Fibroblast of skin of scalp (primary cell): ENCODE measurements at places on chromosomes 12 and 14.

- no peak for DNase-seq
These were observed 173.6 kb upstream of the MGAT4C start for GRCh38 chr12:86429824-86430223.

GRCh38 chr14:71206123-71206522, 298.9 kb downstream of the PCNX1 start:
- DNase-seq: no peak

DNA sequence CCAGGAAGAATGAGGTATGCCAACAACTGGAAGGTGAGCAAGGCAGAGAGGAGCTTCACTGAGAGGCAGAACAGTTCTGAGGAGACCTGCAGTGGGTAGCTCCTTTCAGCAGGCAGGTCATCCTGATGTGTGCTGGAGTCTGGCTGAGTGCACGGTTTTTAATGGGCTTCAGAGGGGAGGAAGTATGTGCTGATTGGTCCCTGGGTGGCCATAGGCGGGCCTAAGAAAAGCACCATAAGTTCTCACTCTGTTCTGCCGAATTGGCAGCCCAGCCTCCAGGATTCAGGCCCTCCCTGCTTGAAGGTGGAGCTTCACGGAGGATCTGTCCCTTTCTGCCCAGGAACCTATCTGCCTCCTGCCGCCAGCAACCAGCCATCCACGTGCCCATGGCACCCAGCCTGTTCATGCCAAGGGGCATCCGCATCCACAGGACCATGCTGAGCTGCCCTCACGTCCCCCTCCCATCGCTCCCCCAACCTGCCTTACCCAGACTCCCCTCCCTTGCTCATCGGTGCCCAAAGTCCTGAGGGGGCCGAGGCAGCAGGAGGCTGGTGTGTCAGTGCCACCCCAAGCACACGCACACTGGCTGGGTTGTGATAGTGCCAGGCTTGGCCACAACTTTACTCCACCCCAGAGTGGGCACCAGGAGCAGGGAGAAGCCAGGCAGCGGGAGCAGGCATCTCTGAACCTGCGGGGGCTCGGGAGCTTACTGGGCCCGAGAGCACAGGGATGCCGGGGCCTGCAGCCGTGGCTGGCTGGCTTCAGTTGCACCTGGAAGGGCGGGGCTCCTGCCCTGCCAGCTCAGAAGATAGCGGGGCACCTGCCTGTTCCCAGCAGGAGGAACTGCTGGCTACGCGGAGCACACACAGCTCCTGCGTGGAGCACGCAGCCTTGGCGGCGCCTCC, 608.4 kb upstream of the FOXG1 start:
- DNase-seq: no peak

- no peak for DNase-seq
These were observed 204 bp downstream of the HSP90AA1 start for GRCh38 chr14:102086709-102086971.

DNA sequence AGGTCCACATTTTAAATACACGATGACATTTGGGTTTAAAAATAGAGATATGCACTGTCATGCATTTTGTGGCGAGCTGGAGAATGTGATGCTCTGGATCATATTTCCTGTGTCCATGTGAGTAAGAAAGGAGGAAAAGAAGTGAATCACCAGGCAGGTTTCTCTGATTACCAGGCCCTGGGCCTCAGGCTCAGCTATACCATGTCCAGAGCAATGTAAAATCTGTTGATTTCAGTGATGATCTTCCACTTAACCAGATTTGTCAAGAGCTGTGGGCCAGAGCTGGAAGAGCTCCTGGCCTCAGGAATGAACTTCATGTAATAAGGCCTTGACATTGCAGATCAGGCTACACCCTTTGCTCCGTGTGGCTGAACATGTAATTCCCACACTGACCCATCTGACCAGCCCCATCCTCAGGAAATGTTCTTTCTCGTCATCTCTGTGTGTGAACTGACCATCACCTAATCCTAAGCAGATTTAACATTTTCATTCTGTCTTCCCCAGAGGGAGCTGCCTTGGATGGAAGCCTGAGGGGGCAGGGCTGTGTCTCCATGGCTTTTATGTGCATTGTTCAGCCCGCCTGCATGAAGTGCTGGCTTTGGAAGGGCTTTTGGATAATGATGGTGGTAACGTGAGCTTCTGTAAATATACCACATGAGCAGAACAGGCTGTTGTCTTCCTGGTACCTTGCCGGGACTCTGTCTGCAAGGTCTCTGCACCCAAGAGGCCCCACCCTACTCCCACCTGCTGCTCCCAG, 54.5 kb downstream of the CRACR2A start:
- peak; percentile 95 for DNase-seq

DNA sequence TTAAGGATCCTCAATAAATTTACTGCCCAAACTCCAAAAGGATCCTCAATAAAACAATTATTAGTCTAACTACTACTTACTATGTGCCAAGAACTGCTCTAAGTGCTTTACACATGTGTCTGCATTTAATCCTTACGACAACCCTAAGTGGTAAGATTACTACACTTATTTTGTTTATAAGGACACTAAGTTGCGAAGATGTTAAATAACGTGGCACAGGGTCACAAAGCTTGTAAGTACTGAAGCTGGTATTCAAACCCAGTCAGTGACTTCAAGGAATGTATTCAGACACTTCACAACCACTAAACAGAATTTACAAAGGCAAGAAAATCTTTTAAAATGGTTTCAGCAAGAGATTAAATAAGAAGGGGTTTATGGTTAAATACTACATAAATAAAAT, 13.0 kb downstream of the FERMT2 start:
- DNase-seq: no peak

- DNase-seq: peak; percentile 23
These were observed 80.3 kb downstream of the ESRRB start for GRCh38 chr14:76456200-76456599.
